NCI-H82 (cell line): ENCODE measurements at places on chromosomes 2 and 18.

GRCh38 chr2:175030380-175031271, 25.4 kb upstream of the CHN1 start:
- DNase-seq: peak; percentile 77

- DNase-seq: peak; percentile 99
These were observed 221.8 kb downstream of the INSIG2 start for GRCh38 chr2:118309946-118310680.

GRCh38 chr18:79567481-79568147, 112.0 kb upstream of the CTDP1 start:
- DNase-seq: no peak

DNA sequence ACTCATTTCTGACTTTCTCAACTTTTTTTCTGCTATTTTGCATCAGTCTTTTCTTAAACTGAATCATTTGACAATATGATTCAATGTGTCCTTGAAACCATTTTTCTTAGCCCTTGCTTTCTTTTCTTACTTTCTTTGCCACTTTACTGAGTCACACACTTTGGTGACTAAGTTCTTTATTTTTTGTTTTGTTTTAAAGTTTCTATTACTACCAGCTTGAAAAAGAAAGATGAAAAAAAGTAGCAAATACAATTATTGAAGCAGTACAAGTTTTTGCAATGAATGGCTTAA, 116.5 kb downstream of the DOCK10 start:
- DNase-seq: no peak

DNA sequence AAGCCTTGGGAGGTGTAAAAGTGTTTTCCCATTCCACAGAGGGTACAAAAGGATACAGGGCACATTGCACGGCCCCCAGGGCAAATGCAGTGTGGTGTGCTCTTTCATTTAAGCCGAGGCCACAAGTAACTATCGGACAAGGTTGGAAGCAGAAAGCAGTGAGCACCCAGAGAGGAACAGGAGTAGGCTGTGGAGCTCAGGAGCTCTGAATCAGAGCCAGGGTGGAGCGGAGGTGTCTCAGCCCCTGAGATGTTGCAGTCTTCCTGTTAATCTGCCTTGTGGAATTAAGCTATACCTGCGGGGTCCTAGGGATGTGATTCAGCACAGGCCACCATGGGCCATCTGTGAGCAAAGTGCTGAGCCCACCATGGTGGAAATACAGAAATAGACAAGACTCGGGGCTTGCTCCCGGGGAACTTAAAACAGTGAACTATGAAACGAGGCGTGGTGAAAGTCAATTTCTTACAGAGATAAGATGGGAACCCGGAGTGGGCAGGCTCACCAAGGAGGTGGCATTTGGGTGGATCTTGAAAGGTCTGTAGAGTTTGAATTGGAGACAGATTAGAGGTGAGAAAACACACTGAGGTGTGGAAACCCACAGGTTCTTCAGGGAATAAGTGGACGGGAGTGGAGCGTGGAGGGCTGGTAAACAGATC, 44.0 kb downstream of the ASAP2 start:
- DNase-seq: no peak

DNA sequence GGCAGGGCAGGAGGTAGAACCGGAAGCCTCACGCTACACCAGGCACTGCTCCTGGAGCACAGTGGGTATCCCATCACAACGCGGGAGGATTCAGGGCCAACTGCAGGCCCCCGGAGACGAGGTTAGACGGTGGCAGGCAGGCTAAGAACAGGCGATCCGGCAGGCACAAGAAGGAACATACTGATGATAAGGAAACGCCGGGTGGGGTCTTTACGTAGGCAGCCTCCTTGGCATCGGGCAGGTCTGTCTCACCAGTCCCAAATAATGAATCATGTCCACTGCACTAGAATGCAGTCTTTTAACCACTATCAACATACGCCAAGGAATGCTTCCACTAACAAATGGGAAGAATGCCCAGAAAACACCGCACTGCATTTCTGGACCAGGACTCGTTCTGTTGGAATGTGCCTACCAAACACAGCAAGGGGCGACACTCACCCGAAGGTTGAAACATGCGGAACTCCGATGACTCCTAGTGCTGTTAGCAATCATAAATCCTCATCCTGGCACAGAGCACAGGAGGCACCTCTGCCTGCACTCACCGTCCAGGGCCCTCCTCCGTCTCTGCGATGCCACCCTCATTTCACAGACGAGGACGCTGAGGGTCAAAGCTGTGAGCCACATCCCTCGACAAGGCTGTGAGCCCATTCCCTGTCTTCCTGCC, 35.2 kb downstream of the ZNF516 start:
- no peak for DNase-seq

- DNase-seq: no peak
These were observed 57.0 kb downstream of the EFR3B start for GRCh38 chr2:25098670-25099486.

DNA sequence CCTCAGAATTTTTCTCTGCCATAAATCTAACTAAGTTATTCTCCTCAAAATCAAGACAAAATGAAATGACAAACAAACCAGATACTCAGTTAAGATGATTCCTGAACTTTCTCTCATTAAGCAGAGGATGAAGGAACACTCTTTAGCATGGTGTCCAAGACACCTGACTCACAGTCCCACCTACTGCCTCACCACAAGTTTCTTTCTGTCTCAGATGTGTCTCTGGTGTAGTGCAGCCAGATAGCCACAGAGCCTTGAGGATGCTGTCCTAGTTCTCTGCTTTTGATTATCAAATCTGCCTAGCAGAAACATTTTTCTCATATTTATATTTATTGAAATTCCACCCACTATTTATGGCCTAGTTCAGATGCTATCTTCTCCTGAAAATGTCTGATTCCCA, 103.6 kb upstream of the TMEM200C start:
- no peak for DNase-seq

GRCh38 chr2:72220170-72220569, 72.5 kb upstream of the CYP26B1 start:
- DNase-seq: peak; percentile 78

GRCh38 chr2:166614503-166614902, 120.5 kb upstream of the SCN7A start:
- DNase-seq: peak; percentile 11

DNA sequence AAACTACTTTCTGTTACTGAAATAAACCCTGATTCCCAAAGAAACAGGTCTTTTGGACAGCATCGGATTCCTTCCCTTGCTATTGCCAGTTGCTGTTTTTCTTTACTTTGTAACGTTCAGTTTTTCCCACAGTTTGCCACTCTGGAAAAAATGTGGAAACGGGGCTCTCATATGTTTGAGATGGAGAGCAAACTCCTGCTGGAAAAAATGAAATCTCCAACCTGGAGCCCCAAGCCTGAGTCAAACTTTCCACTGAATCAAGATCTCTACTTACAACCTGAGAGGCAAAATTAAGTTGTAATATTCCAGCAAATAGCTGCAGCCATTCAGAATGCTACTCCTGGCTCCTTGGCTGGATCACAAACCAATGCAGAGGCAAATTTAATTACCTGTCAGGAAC, 270.7 kb downstream of the SRBD1 start:
- no peak for DNase-seq

DNA sequence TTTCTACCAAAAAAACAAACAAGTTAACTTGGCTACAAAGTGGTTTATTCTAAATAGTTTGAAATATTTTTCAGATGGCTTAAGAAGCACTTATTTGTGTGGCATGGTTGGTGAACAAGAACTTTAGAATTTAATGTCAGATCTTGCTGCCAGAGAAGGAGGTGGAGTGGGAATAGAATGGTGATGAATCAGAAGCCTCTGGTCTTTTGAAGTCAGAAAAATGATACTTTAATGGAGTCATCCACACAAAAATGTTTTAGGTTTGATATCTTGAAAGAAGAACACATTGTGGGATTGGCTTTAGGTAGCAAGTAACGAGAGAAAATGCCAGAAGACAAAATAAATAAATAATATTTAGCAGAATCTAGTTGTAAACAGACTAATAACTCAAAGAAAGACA, 243.1 kb upstream of the FANCL start:
- no peak for DNase-seq

- DNase-seq: no peak
These were observed 191.6 kb downstream of the TTC32 start for GRCh38 chr2:19710230-19710629.

GRCh38 chr2:206472094-206472493, 28.8 kb downstream of the ADAM23 start:
- no peak for DNase-seq

GRCh38 chr18:2846636-2847316, at the start of gene EMILIN2:
Gene EMILIN2 (plus strand): TSS chr18:2847006. CDS start chr18:2847189, 183 bp downstream.
- no peak for DNase-seq

DNA sequence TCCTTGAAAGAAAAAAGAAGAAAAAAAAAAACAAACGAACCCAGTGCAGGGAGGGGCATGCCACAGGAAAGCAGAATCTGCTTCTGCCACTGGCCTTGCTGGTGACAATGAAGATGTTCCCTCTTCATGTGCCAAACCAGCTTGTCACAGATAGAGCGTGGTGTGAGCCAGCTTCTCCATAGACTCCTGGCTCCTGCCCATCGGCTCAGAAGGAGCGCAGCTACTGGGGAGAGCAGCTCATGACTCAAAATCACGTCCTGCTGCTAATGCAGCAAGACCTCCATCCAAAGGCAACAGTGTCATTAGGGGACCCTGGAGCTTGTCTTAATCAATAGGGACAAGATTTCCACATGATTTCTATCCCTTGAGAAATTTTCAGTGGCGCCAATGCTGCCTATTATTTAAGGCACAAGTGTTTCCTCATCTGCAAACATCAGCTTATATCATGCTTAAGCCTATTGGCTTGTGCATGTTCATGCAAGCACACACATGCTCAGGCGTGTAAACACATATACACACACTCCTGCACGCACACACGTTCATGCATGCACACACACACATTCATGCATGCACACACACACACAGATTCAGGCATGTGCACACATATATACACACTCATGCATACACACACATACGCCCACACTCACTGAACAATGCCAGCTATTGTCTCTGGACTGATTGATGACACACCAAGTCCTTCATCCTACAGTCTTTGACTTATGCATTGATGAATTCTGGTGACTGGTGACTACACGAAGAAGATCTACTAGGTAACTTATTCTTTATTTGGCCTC, 682.0 kb upstream of the ID2 start:
- DNase-seq: no peak

- DNase-seq: no peak
These were observed 184.8 kb downstream of the LRP1B start for GRCh38 chr2:141946016-141946415.

- no peak for DNase-seq
These were observed 55.1 kb downstream of the RALBP1 start for GRCh38 chr18:9530226-9531009.

DNA sequence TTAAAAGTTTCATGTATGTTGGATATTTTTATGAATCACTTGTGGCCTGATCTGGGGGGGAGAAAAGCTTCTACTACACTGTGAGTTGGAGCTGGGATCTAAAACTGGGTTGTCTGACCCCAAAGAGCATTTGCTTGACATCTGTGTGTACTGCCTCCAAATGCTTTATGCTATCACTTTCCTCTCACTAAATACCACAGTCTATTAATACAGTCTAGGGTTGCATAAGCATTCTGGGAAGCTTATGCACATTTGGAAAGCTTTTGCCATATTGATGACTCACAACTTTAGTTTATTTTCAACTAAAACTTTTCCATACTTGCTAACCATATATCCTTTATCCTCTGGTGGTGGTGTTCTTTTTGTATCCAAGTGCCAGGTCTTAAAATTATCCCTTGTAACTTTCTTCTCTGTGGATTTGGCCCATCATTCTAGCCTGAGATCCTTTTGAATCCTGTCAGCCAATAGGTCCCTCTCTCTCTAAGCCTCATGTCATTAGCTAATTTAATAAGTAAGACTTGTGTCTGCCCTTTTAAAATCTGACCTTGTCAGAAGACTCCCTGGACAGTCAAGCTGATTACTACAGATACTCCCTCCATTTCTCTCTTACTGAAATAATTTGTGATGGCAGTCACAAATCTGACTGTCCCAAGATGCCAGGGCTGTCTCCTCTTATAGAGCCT, 72.7 kb downstream of the NXPH2 start:
- peak; percentile 69 for DNase-seq

- DNase-seq: peak; percentile 92
These were observed 125.7 kb downstream of the UXS1 start for GRCh38 chr2:106068451-106068850.

GRCh38 chr18:50523165-50523564, 36.7 kb upstream of the MAPK4 start:
- no peak for DNase-seq

DNA sequence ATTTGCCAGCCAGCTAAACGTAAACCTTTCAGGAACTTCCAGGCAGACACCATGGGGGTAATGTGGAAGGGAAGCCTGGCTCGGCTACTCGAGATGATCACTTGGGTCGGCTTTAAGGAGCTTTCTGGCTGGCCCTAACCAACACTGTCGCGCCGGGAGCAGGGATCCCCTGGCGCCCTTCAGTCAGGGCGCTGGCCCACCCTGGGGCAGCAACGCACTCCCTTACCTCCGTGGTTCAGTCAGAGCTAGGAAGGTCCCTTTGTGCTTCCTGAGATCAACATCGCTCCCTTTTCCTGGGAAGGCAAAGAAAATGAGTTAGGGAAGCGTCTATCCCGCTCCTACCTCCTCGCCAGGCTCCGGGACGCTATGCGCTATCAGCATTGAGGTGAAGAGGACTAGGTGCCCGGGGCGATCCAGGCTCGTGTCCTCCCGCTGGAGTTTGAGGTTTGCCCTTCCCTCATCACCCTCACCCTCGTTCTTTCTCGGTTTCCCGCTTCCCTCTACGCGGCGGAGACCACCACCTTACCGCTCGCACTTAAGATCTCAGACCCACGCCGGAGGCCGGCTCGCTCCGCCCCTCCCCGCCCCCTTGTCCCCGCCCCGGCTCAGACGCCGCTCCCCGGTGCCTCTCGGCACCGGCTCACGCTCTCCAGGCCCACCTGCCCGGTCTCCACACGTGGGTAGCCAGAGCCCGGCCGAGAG, 449 bp upstream of the ATRAID start:
- peak; percentile 72 for DNase-seq

GRCh38 chr18:59148192-59148591, 8.5 kb downstream of the SEC11C start:
- DNase-seq: no peak

DNA sequence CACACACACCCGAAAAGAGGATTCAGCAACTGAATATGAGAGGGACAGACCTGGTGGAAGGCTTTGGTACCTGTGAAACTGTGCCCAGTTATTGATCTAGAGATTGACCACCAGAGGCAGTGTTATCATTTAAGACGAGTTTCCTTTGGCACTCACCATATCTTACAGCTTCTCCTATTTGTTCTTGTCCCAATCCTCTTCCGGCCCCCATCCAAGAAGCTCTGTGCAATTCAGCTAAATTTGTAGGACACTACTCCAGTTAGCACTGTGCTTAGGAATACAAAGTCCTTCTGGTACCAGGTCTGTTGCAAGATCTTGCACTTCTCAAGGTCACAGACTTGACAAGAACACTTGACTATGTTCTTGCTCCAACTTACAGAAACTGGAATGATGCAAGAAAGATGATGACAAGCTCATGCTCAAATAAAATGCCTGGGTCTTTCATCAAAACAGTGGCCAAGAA, 177.7 kb downstream of the TMEM247 start:
- DNase-seq: peak; percentile 81
